ENCODE measurements at places on chromosomes 12 and 14.
A peak's percentile ranks its signal among the peaks of the same experiment; 100 is the strongest.

DNA sequence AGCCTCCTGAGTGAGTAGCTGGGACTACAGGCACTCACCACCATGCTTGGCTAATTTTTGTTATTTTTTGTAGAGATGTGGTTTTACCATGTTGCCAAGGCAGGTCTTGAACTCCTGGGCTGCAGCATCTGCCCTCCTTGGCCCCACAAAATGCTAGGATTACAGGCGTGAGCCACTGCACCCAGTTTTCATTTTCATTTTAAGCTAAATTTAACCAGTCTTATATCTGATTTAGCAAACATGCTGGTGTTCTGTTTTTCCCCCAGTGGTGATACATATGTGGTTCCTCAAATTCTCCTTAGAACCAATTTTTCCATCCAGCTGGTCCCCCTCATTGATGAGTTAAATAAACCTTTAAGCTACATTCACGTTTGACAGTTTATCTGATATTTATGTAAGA lies 43.8 kb upstream of the BICD1 start:
- no peak for DNase-seq

DNA sequence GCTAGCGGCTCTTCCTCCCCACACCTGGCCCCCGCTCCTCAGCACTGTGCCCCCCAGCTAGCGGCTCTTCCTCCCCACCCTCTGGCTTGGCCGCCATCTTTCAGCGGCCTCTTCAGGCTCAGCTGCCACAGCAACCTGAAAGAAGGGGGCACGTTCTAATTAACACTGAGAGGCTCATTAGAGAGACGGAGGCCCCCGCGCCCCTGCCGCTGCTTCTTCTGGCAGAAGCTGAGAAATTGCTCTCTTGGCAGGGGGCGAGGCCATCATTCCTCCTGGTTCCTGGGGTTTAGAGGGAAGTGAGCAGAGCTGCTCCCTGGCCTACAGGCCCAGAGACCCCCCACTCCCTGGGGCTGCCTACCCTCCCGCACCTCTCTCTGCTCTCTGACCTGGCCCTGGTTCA lies 64.4 kb downstream of the IQSEC3 start:
- no peak for DNase-seq

- no peak for DNase-seq
Measured at GRCh38 chr12:68959143-68959858, 26.3 kb upstream of the CPM start.

GRCh38 chr12:22286569-22286968 lies 47.9 kb downstream of the ST8SIA1 start:
- DNase-seq, result no peak

DNA sequence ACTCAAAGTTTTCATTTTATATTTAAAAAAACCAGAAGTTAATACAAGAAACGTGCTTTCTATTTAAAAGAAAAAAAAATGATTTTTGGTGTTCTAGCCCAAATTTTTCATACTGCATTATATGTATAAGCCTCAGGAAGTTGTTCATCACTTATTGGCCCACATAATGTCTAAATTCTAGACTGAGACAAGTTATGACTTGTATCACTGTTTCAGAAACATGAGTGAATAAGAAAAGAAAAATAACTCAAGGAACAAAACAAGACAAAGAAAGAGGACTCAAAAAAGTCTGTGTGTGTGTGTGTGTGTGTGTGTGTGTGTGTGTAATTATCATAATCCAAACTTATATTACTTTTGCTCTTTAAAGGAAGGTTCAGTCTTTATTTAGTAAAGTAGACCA lies 929.8 kb downstream of the GALC start:
- no peak for DNase-seq

GRCh38 chr12:68449196-68449595 lies 117.0 kb upstream of the MDM1 start:
- DNase-seq, result no peak

DNA sequence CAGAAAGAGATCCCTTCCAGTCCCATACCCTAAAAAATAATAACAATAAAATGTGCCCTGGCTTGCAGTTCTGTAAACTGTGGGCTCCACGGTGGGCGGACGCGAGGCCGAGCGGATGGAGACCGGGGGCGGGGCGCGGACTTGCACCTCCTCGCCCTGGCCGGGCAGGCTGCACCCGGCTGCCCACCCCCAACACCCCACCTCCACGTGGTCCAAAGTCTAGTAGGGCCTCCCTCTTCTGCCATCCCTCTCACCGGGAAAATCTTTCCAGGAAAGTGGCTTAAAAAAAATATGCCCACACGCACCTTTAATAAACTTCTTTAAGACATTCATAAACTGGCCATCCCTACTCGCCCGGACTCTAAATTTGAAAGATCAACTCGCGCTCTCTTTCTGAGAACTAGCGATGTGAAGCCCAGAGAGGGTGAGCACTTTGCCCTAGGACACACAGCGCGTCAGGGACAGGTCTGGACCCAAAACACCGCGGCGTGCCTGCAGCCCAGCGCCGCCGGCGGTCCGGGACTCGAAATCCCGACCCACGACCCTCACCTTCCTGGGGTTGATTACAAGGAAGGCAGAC lies 1.9 kb upstream of the BCL11B start:
- peak; percentile 72 for DNase-seq

- no peak for DNase-seq
Measured at GRCh38 chr14:73751157-73751691, 37.0 kb upstream of the PNMA1 start.

- no peak for DNase-seq
Measured at GRCh38 chr14:71527838-71528237, 404.4 kb upstream of the RGS6 start.

DNA sequence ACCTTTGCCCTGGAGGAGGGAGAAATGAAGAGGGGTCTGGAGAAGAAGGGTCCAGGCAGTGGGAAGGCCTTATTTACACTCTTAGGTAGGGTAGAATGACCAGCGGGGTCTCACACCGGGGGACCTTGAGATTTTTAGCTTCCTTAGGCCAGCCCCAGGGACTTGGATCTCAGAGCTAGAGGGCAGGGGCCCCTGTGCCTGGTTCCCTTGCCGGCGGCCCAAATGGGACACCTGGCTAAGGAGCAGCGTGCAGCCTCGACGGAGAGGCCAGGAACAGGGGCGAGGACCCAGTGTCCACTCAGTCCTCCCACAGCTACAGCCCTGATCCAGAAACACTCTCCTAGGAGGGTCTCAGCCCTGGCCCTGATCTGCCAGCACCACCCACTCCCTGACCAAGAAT lies 41.8 kb downstream of the DIO3 start:
- no peak for DNase-seq

- no peak for DNase-seq
Measured at GRCh38 chr14:92888896-92889295, 34.1 kb upstream of the CHGA start.

DNA sequence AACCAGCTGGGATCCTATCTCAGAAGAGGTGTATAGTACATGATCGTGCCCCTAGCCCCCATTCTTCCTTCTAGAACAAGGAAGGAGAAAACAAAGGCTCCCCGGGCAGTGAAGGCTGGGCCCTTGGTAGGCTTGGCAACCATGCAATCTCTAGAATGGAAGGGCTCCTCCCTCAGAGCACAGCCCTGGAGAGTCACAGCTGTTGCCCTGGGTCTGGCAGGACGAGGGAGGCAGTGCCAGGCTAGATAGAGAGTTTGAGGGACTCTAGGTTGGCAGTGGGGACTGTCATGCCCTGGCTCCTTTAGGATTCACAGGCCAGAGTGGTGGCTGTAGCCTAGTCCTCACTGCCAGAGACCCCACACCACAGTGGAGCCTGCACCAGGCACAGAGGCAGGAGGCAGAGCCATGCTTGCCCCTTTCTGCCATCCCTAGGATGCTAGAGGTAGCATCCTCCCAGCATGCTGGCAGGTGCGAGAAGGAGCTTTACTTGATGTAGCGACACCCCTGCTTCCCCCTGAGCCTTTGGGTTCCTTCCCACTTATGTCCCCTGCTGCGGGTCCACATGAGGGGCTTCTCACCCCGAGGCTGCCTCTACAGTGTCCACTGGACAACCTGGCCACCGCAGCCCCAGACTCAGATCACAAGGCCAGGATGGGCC lies 33.4 kb upstream of the CIPC start:
- DNase-seq, result no peak

- no peak for DNase-seq
Measured at GRCh38 chr12:122659579-122659978, 43.6 kb downstream of the HCAR2 start.

DNA sequence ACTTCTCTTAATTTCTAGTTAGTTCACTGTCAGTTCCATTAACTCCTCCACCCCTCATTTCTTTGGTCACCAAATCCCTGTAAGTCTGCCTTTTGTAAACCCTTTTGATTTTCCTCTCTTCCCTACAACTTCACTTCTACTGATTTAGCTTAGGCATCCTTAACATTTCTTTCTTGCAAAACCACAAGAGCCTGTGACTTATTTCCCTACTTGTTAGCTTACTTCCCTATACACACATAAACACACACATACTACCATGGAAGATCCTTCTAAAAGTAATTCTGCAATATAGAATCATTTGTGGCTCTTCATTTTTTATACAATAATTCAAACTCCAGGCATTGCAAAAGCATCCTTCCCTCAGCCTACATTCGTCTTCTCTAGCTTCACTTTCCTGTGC lies 494.3 kb upstream of the USP15 start:
- no peak for DNase-seq

GRCh38 chr14:68513838-68514607 lies 278.8 kb downstream of the ZFP36L1 start:
- no peak for DNase-seq

- DNase-seq, result no peak
Measured at GRCh38 chr14:74610866-74611649, 979 bp downstream of the LTBP2 start.

- DNase-seq, result no peak
Measured at GRCh38 chr12:56137853-56138571, 9.9 kb downstream of the ESYT1 start.

DNA sequence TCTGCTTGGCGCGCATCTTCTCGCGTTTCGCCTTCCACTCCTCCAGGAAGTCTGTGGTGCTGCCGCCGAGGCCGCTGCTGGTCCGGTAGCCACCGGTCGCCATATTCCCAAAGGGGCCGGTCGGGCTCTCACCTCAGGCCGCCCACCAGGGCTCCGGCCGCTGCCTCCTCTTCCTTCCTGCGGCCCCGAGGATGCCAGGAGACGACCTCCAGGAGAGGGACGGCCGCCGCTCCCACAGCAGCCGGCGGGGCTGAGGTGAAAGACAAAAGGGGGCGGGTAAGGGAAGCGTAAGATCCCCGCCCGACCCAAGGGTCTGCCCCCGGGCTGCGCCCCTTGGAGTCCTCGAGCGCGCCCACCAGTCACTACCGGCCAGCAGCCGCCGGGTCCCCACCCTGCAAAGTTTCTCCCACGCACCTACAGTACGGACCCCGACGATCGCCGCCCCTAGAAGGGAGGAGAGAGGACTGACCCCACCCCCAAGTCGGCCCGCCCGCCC lies 574 bp downstream of the PAWR start:
- peak; percentile 25 for DNase-seq

DNA sequence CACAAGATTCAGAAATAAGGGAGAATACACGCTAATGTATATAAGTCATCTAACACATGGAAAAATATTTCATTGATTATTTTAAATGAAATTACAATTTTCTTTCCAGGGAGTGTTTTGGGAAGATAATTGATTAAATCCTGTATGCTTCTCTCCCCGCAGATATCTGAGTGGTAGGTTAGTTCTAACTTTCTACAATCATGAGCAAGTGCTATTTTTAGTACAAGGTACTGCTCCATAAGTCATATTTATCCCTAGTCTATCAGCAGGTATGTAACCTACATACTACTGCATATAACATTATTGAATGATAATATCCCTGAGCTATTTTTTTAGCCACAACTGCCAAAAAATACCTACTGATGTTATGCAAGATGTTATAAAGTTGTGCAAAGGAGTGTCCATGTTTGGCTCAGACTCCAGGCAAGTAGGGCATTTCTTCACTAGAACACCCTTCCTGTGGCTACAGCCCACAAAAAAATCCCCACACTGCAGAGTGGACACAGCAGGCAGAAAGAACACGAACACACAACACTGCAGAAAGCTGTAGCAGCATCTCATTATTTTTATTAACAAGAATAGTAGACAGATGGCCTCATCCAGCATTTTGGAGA lies 87.0 kb downstream of the SEC23A start:
- DNase-seq, result no peak
